ENCODE measurements at places on chromosomes 3 and 15.

GRCh38 chr3:69650066-69650419, 89.2 kb upstream of the MITF start:
- DNase-seq, result no peak

DNA sequence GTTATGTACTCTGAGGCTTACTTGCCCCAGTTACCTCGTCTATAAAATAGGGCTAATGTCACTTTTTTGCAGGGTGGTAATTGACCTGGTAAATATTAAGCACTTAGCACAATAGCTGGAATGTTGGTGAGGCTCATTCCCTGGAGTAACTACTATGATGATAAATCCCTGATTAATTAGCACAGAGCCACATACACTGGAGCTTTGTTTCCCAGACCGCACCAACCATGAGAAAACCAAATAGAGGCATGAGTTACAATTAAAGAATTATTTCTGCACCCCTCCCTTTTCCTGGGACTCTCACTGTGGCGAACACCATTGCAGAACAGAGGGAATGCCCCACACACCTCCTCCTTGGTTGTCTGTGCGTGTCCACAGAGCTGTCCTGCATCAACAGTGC, 76.6 kb upstream of the CPOX start:
- DNase-seq, result no peak

GRCh38 chr15:48544778-48545177, 100.7 kb downstream of the FBN1 start:
- DNase-seq, result no peak

DNA sequence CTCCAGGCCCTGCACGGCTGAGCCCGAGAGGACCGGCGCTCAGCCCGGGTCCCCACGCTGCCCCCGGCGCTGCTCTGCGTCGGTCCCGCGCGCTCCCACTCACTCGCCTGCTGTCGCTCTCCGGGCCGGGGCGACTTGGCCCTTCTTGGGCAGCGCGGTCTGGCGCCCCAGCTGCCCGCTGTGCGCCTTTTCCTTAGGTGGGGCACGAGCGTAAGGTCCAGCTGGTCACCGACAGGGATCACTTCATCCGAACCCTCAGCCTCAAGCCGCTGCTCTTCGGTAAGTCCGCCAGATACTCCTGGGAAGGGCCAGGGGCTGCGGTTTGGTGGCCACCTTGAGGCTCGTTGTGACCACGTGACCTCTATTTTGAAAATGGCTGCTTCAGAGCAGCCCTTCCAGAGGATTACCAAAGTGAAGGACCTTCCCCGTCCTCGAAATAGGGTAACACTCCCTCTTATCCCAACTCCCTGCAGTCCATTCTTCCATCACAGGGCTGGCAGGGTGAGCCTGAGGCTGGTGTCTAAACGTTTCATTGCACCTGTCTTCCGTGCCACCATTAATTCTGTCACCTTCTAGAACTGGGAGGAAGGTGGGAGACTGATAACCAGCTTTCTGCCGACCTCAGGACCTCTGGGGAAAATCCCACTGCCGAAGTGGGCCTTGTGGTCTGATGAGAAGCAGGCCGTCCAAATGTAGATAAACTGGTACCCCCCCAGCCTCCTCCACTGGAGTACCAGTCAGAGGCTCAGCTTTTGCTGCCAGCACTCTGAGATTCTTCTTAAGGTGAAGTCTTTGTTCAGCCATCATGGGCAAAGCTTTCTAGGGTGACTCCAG, 812 bp downstream of the P4HTM start:
- peak; percentile 26 for DNase-seq

DNA sequence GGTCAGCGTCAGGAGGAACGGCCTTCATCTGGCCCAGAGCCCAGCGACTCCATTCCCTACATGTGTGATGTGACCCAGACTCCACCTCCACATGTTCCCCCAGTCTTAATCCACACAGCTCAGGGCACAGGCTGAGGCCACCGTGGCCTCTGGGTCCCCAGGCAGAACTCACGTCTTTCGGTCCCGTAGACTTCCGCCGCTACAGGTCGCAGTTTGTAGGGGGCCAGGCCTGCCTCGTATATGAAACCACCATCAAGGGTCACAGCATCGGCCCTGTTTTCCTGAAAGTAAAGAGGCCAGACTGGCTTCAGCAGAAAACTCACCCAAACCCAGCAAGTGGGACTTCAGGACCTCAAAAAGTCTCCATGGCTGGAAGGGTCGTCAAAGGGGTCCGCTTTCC, 8.6 kb downstream of the LTF start:
- no peak for DNase-seq

DNA sequence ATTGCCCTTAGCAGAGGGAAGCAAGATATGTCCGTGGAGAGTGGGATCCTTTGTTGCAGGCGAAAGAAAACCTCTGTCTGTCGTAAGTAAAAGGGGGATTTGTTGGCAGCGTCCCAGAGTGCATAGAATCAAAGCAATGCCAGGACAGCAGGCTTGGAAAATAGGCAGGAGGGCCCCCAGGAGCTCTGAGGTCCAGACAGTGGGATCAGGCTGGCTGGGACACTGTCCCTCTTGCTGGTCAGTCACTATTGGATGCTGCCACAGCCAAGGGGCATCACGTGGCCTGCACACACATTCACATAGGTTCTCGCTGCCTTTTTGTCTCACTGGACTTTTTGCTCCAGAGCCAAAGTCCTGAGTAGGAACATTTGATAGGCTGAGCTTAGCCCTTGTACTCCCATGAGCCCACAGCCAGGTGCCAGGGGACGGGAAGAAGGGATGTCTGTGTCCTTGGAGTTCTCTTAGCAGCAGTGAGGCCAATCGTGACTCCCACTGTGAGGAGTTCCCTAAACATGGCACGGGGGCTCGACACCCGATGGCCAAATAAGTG, 10.7 kb downstream of the MUC20 start:
- no peak for DNase-seq

GRCh38 chr3:113153499-113154107, 57.8 kb upstream of the BOC start:
- no peak for DNase-seq

DNA sequence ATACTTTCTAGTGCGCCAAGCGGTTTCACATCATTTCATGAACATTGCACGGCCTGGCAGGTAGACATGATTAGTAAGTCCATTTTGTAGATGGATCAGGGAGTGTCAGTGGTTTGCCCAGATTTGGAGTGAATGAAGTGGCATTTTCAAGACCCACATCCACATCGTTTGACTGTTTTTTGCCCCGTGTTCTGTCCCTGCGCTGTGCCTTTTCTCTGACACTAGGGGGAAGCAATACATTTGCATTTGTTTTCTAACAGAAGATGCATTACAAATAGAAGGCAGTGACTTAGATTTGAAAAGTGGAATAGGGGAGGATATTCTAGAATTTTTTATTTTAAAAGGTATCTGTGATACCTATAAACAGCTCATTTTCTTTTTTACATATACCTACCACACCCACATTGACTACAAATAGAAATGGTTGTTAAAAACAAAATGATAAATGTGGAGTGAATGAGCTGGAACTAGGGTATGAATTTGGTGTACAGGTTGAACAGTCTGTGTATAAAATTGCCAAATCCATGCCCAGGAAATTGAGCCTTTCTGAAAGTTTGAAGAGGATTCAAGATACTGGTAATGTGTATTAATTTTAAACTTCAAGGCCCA, 98.0 kb downstream of the USP13 start:
- DNase-seq, result no peak

DNA sequence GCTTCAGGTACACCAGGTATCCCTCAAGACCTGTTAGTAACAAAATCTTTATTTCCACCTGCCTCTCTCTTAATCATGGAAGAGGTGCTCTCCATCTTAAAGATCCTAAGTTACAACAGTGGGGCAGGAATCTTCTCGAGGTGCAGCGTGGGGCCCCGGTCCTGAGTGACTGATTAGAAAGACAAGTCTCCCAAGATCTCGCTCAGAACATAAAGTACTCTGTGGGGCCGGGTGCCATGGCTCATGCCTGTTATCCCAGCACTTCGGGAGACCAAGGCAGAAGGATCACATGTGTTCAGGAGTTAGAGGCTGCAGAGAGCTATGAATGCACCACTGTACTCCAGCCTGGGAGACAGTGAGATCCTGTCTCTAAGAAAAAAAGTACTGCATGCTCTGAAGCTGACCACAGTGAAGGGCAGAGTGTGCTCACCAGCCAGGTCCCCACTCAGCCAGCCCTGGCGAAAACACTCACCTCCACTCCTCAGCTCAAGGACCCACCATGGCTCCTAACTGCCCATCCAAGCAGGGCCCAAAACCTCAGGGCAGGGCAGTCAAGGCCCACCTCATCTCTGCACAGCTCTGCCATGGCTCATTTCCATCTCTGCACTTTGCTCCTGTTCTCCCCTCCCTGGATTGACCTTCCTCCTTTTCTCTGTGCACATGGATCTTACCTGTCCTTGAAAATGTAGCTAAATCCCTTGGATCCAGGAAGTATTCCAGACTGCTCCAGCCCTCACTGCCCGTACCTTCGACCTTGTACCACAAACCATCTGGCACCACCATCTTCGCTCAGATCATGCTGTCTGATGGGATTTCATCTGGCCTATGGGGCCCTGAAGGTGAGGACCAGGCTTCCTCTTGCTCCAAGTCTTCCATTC, 7.1 kb downstream of the SEMA7A start:
- no peak for DNase-seq

- no peak for DNase-seq
Observed at GRCh38 chr15:29452881-29453731, 183.5 kb upstream of the NSMCE3 start.

- DNase-seq, result no peak
Observed at GRCh38 chr15:69036826-69037225, 22.3 kb downstream of the NOX5 start.

- no peak for DNase-seq
Observed at GRCh38 chr15:40065166-40065565, 26.2 kb upstream of the SRP14 start.

DNA sequence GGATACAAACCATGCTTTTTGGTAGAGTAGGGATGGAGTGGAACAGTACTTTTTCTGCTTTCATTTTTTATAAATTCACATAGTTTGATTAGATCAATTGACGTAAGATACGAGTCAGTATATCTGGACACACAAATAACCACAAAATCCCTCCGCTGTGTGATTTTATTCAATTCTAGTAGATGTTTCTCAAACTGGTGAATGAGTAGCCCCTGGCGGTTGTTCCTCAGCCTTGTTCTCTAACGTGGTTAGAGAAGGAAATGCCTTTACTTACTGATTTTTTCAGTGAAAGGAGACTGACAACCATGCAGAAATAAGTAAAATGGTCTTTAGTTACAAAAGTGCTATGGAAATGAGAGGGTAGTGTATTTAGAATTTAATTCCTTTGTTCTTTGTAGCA, 161.0 kb downstream of the TCF12 start:
- no peak for DNase-seq

DNA sequence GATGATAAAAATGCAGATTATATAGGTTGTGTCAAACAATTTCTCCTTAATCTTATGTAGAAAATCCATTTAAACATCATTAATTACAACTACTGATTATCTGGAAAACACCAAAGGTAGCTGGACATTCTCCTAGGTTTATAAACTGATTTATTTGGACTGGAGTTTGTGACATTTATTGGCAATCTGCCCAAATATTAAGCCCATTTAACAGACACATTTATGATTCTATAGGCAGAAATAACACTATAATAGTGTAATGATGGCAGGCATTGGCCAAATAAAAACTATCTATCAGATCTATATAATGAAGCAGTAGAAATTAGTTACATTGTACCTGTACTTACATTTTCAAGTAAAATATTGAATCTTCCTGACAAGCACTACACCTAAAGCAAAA, 117.8 kb downstream of the TFDP2 start:
- no peak for DNase-seq

- DNase-seq, result peak; percentile 34
Observed at GRCh38 chr3:73401616-73402279, 223.0 kb downstream of the PDZRN3 start.

DNA sequence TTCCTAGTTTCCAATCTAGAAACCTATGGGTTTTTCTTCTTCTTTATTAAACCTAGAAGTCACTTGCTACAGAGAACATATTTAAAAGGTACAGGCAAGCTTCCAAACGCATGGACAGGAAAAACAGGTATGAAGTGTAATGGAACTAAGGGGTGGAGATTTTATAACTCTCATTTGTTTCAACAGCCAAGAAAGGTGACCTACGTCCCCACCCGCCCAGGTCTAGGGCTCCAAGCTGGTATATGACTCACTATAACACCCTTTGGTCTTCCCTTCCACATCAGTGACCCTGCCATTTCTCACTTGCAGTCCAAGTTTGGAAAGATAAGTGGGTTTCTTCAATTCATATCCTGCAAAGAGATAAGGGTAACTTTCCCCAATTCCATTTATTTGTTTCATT, 6.0 kb upstream of the LIPH start:
- DNase-seq, result no peak

DNA sequence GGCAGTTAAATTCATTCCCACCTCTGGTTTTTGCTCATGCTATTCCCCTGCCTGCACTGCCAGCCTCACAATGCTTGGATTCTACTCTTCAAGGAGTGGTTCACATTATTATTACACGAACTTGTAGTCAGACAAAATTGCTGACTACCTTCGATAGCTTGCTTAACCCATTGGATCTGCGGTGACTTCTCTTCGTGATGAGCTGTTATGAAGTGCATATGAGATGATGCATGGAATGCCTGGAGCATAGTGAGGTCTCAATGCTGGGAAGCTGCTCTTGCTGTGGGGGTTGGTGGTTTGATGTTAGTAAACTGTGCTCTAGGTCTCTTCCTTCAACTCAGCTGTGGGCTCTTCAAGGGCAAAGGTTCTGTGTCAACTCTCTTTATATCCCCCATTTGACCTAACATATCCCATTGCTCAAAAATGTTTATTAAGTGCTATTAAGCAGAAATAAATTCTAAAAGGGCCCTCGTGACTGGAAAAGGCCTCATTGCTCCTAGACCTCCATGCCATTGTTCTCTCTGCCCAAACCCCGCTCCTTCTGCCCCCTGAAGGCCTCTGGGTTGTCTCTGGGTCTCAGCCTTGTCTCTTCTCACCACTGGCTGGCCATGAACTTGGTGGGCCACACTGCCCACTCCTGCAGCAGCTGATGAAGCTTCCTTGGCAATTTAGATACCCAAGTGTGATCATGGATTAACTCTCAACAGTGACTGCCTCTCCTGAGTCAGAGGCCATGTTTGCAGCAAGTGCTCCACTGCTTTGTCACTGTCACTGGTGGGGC, 4.5 kb upstream of the SLCO2A1 start:
- no peak for DNase-seq

DNA sequence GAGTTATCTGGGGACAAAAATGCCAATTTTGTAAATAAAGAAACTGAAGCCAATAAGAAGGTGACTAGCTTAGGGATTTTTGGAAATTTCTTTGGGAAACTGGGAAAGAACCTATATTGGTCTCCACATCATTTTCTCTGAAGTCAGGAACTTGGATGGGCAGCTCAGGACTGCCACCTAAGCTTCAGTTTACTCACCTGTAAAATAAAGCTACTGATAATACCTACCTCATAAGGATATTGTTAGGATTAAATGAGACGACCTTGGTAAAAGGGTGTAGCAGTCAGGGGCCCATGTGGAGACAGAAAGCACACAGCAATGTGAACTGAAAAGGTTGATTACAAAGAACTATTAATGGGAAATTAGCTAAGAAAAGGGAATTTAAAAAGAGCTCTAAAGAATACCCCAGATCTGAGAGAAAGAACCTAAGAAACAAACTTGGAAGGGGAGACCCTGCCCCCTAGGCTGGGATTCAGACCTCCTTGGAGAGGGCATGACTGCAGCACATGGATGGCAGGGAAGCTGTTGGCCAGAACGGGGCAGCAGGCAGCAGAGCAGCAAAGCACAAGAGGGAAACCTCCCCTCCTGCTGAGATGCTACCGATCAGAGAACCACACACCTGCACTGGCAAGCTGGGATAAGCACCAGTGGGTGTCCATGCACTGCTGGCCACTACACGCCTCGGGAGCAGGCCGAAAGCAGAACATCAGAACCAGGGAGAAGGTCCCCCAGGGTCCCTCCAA, 83.7 kb upstream of the THBS1 start:
- no peak for DNase-seq

- DNase-seq, result no peak
Observed at GRCh38 chr3:58864480-58864879, 185.3 kb downstream of the CFAP20DC start.
